Right kidney (tissue), 9 donors: ENCODE measurements at places on chromosomes 12 and 14.

- DNase-seq = no peak
These were observed 178.2 kb downstream of the PIK3C2G start for GRCh38 chr12:18439541-18439940.

DNA sequence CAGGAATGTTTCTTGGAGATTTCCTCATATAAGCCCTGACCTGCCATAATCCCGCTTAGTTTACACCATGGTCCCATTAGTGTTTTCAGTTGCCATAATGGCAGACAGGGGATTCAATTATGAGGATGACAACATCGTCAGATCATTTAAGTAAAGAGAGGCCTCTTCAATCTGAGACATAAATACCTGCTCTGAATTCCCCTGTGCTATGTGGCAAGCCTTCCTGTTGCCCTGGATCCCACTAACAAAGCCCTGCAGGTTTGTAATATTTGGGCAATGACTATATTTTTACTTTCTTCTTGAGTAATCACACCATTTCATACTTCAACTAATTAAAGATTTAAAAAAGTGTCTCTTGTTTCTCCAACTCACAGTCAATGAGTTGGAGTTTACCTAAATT lies 108.9 kb downstream of the TRAFD1 start:
- no peak for DNase-seq

GRCh38 chr12:114320968-114321367 lies 85.0 kb downstream of the TBX5 start:
- no peak for DNase-seq

GRCh38 chr14:101077481-101078074 lies 174.1 kb upstream of the RTL1 start:
- DNase-seq = peak; percentile 44

DNA sequence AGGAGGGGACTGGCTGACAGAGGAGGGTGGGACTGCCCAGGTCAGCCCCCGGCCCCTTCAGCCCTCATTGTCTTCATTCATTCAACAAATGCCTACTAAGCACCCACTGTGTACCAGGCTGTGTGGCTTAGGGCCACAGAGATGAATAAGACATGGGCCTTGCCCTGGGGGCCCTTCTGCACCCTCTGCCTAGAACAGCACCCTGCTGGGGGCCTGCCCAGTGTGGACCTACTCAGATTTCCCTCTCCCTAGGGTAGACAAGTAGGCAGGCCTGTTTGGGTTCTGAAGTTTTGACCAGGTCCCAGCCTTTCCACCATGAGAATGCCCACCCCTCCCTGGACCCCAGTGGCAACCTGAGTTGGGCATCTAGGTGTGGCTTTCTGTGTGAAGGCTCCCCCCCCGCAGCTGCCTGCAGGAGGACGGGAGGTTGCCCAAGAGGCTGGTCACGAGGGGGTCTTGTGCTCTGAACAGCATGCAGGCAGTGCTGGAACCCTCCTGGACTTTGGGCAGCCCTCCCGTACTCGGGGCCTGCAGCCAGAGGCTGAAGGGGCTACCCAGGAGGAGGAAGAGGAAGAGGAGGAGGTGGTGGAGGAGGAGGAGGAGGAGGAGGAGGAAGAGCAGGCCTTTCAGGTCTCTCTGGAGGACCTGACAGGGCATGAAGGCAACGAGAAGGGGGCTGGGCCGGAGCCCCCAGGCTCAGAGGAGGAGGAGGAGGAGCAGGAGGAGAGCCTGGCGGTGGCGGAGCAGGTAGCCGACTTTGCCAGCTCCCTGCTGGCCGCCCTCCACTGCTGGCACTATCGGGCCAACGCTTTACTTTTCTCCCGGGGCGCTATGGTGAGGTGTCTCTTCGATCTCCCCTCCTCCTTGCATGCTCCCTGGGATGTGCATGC lies 33.4 kb downstream of the PLEKHG3 start:
- DNase-seq = no peak

- DNase-seq = no peak
These were observed 18.5 kb downstream of the PPP2R5E start for GRCh38 chr14:63524537-63525155.

- no peak for DNase-seq
These were observed 238.5 kb downstream of the SPTSSA start for GRCh38 chr14:34223373-34224148.

DNA sequence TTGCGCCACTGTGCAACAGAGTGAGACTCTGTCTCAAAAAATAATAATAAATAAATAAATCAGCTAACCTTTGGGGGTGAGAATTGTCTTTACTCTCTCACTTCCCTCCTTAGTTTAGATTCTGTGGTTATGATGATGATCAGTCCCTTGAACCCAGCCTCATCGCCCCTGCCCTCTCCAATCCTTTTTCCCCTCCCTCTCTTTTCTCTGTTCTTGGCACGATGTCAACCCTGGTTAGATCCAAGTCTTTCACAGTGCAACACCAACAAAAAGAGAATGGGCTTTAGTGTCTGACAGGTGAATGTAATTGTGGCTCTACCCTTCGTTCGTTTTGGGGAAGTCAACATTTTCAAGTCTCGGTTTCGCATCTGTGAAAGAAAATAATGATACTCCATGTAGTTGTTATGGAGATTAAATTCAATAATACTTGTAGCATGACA lies 59.0 kb downstream of the NTN4 start:
- no peak for DNase-seq

GRCh38 chr12:13204428-13204827 lies 7.9 kb downstream of the EMP1 start:
- DNase-seq = peak; percentile 55

DNA sequence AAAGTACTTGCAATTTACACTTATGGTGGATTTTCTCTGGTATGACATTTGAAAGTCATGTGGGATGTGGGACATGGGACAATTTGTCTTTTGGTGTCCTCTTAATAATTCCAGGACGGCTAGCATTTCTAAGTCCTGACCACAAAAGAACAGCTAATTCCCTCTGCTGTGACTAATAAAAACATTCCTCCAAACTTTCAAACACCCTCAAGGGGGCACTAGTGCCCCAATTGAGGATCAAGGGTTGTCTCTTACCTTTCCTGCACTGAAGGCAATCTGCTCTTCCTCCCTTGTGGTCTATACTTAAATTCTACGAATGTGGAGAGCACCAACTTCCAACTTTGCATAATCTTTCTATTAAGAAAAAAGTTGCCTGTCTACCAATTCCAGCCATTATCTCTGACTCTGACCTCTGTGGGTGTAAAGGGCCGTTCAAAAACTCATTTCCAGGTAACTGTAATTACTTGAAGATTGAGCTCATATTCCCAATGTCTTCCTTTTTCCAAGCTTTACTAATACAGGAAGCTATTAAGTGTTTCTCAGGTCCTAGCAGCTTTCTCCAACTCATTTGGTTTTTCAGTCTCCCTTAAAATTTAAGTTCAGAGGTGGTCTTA lies 210.2 kb downstream of the PTPRO start:
- no peak for DNase-seq

GRCh38 chr12:119704065-119704747 lies 36.3 kb downstream of the PRKAB1 start:
- DNase-seq = no peak

DNA sequence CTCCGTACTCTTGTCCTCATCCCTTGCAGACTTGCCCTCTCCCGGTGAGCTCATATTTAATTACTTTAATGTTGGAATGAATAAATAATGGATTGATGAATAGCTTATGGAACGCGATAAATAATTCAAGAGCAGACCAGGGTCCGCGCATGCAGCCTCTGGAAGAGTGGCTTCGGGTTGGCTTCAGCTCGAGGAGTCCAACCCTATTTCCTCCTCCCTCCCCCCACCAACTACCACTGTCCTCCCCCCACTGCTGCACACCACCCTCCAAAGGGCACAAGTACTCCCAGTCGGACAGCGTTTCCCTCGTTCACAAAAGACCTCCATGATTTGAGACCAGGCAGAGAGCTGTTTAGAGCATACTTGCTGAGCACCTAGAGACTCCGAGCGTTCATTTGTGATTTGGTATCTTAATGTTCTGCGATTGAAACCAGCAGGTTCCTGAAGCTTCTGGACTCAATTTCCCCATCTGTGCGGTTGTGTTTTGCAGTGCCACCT lies 647 bp upstream of the SIX1 start:
- DNase-seq = no peak

- no peak for DNase-seq
These were observed 10.4 kb downstream of the TECPR2 start for GRCh38 chr14:102373110-102373509.

DNA sequence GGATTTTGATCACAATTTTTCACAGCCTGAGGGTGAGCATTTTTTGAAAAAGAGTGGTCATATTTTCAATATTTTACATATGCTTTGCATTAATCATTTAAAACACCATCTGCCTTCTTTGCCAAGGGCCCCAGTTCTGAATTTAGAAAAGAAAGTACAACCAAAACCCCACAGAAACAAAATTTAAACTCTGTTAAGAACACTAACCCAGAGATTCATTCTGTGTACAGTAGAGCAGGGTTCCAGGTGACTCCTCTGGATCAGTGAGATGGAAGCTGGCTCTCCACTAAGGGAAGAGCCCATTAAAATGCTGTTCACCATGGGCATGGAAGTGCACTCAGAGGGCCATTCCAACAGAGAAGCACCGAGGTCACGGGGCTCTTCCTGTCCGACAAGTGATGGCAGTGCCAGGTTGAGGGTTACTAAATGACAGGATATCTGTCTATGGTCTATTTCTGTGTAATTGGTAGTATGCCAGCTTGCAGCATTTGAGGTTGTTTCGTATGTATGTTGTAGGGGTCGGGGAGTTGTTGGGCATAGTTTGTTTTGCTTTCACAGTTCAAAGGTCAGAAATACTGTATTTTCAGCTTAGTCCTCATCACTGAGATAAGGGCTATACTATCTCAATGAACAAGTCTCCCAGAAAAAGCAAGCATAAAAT lies 95.9 kb downstream of the SLC35F4 start:
- no peak for DNase-seq

DNA sequence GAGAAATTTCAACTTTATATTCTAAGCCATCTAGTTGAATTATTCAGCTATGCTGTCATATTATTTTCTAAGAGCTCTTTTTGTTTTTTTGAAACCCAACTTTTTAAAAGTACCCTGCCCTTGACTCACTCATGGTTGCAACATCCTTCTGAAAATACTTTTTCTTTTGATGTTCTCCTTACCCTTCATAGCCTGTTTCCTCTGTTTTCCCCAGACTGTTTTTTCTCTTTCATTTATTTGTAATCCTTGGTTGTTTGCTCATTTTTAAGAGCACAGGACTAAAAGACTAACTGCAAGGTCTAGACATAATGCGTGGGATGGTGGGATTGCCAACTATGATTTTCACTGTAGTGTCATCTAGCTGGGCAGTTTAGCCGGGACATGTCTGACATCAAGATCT lies 21.2 kb upstream of the CDKL1 start:
- no peak for DNase-seq

GRCh38 chr14:85444635-85445034 lies 85.3 kb upstream of the FLRT2 start:
- no peak for DNase-seq

GRCh38 chr14:73720636-73721035 lies 6.5 kb upstream of the PNMA1 start:
- no peak for DNase-seq

- no peak for DNase-seq
These were observed 2.3 kb upstream of the ZBTB42 start for GRCh38 chr14:104798300-104799243.

DNA sequence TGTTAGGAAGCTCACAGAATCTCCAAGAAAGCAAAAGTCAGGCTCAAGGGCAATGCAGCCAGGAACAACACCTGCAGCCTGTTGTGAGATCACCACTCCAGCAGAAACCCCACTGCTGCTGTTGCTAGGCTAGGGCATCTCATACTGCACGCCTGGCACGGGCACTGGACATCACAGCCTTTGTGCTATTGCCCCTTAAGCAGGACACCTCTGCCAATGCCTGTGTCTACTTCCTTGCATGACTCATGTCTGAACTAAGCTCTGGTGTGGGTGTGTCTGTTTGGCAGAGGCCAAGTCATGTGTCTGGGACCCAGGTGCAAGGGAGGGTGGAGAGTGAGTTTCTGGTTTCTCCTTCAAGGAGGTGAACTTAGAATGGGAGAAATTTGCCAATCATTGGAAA lies 10.0 kb upstream of the DDX47 start:
- DNase-seq = no peak

DNA sequence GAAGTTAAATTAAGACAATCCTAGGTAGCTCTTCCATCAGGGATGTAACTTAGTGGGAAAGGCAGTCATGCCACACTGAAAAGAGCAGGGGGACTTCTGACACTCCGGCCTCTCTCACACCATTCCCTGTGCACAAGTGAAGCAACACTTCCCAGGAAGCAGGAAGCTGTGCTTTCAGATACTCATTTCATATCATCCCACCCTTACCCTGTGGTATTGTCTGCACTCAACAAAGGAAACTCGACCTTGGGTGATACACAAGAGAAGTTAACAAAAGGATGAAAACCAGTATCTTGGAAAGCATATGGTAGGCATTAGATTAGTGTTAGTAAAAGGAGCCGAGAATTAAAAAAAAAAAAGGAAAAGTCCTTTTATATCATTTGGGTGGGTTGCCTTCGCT lies 61.3 kb upstream of the MDM1 start:
- no peak for DNase-seq

- DNase-seq = no peak
These were observed 338.9 kb upstream of the GARIN2 start for GRCh38 chr14:66850258-66850888.

DNA sequence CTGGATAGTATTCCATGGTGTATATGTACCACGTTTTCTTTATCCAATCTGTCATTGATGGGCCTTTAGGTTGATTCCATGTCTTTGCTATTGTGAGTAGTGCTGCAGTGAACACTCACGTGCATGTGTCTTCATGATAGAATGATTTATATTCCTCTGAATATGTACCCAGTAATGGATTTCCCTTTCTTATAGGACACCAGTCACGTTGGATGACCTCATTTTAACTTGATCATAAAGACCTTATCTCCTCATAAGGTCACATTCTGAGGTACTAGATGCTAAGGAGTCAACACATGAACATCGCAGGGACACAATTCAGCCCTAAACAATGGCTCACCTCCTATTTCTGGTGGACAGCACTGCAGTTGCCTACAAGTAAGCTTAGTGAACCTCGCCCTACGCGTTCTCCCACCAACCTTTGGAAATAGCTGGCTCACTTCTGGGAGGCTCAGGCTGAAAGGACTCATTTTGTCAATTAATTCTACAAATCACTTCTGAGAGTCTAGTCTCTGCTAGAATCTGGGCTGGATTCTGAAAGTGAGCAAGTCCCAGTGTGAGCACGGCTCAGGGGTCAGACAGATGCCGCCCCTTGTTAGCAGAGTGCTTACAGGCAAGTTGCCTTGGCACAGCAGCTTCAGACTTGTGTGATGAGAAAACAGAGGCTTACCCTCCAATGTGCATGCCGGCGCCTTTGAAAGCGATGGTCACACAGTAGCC lies 183.8 kb upstream of the GSC start:
- no peak for DNase-seq

GRCh38 chr12:117523971-117524370 lies 162.5 kb upstream of the NOS1 start:
- no peak for DNase-seq

- DNase-seq = no peak
These were observed 57.3 kb downstream of the ARL6IP4 start for GRCh38 chr12:123037791-123038190.

DNA sequence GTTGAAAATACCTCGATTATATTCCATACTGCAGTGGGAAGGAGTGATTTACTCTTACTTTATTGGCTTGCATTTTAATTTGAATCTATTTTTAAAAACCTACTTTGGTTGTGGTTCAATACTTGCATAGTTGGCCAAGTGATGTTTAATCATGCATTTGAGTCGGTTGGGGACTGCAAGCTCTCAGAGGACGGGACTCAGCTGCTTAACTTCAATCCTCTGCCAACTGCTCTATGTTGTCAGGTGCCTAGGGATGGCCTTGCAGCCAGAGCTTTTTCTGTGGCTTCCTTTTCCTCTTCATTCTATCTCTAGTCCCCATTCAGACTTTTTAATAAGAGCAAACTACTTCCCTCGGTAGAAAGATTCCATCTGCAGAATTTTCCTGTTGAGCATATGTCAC lies 53.4 kb upstream of the KRR1 start:
- no peak for DNase-seq
